ENCODE measurements at places on chromosomes 12 and 14.

- DNase-seq: no peak
Observed at GRCh38 chr12:25502118-25502517, 51.0 kb downstream of the LMNTD1 start.

DNA sequence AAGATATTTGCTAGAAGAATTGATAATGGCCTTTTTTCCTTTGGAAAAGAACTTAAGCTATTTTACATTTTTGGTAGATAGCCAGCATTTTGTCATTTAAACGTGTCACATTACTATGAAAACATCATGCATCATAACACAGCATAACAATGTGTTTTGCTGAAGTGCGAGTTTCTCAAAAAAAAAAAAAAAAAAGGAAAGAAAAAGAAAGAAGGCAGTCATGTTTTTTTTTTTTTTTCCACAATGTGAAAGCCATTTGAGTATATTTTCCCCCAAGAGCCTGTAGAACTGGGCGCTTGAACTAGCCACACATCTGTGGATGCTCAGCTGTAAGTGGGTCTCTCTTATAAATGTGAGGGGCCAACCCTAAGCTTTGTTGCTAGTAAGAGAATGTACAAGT is 300.1 kb downstream of the AKAP6 start:
- DNase-seq: no peak

DNA sequence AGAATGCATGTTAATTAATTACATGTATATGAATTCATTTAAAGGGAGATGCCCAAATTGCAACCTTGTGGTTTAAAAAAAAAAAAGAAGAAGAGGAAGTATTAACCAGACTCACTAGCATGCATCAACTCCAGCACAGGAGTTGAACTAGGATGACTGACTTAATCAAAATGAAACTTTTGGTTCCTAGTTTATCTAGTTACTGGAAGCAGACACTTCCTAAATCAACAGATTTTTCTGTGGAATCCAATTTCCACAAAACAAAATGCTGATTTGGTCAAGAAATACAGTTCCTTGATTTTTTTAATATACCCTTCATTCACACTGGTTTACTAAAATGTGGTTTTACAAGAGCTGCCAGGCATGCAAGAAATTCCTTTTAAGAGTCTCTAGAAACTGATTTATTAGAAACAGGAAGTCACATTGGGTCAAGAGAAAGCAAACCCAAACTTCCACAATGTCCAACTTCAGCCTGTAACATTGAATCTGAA is 41.6 kb downstream of the ITPR2 start:
- DNase-seq: no peak

DNA sequence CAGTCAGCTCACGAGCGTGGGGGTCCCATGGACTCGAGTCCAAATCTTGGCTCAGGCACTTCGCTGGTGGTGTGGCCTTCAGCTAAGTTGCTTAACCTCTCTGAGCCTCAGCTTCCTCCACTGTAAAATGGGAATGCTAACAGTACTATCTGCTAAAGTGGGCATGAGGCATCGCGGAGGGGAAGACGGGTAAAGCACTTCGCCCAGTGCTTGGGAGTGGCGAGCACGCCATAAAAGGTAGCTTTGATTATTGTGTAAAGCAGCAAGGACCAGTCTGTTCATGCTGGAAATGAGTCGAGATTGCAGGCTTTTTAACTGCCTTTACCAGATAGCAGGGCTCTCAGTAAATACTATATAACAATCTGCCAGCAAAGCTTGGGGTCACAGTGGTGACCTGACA is 24.5 kb downstream of the HRK start:
- no peak for DNase-seq

GRCh38 chr14:58469309-58469708 is 41.8 kb downstream of the KIAA0586 start:
- no peak for DNase-seq

DNA sequence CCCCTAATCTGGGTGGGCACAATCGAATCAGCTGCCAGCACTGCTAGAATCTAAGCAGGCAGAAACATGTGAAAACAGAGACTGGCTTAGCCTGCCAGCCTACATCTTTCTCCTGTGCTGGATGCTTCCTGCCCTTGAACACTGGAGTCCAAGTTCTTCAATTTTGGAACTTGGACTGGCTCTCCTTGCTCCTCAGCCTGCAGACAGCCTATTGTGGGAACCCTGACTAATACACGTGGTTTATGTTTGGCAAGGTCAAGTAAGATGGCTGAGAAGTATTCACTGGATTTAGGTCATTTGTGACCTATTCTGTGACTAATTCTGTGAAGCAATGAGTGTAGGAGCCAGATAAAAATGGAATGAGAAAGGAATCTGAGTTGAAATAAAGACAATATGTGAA is 11.0 kb downstream of the GPR135 start:
- DNase-seq: no peak

GRCh38 chr12:108309674-108310312 is 29.3 kb downstream of the CMKLR1 start:
- DNase-seq: no peak

DNA sequence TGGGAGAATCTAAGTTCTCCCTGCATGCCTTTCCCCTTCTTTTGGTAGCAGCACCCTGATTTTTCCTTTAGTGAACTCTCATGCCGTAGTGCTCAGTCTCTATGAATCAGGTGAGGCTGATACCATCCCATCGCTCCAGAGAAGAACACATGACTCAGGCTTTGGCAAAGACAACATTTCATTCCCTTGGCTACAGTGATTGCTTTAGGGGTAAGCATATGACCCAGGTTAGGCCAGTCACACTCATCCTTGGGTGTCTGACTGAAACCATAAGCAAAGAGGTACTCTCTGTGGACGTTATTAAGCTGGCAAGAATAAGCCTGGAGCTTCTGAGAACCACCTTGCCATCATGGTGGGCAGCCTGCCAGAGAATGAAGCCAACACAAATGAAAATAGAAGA is 141.8 kb downstream of the MYRFL start:
- DNase-seq: no peak

DNA sequence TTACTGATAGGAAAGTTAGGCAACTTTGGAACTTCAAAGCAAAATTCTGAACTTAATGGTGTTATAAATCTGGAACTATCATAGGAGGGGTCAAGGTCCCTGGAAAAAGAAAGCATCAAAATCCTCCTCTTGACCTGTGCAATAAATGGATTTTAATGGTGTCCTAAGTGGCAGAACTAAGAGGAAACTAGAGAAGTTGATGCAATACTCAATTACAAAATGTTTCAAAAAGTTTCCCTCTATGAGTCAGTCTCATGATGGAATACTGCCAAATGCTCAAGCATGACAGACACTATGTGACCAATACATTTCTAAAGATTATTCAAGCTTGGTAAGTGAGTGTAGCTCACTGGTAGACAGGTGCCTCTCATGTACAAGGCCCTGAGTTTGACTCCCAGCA is 47.7 kb upstream of the ERGIC2 start:
- no peak for DNase-seq

- no peak for DNase-seq
Observed at GRCh38 chr14:71348817-71349216, 441.6 kb downstream of the PCNX1 start.
